ENCODE measurements at places on chromosomes 13 and 19.

- no peaks in the 10 kb centered on the region for H3K4me1 ChIP-seq
- no peaks in the 10 kb centered on the region for H3K36me3 ChIP-seq
- no peak overlapping the region for H3K4me3 ChIP-seq
These were observed 292.3 kb upstream of the SPRY2 start for GRCh38 chr13:80633251-80633650.

DNA sequence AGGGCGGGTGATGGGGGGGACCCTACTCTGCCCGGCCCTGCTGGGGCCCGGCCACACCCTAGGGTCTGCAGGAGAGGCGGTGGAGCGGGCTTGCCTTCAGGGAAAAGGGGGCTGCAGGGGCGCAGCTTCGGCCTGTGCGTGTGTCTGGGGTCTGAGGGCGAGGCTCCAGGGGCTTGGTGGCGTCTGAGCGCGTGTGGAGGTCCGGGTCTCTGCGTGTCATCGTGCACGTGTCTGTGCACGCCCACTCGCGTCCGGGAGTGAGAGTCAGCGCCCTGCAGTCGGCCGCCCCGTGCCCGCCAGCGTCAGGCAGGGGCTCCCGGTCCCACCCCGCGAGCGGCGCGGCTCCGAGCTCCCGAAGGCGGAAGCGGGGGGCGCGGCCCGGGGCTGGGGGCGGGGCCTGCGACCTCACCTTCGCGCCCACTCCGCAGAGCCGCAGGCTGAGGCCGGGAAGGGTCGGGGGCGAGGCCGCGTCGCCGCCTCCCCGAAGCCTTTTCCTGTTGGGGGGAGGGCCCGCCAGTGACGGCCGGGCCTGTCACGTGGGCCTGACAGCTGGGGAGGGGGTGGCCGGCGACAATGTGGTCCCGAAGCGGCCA lies at the start of gene ARHGAP45:
TSS of gene ARHGAP45 (plus strand) at position 420 of the 593 bp plus-strand sequence. CDS start 239 bp downstream, outside the sequence.
- peak within 1 kb of the TSS; percentile 73 for H3K27ac ChIP-seq
- H3K4me1 ChIP-seq = peaks cover 39% of the 10 kb centered on the region
- H3K36me3 ChIP-seq = peaks cover 14% of the 10 kb centered on the region
- peak within 1 kb of the TSS; percentile 84 for H3K4me3 ChIP-seq
- no peaks in the 10 kb centered on the region for H3K27me3 ChIP-seq

DNA sequence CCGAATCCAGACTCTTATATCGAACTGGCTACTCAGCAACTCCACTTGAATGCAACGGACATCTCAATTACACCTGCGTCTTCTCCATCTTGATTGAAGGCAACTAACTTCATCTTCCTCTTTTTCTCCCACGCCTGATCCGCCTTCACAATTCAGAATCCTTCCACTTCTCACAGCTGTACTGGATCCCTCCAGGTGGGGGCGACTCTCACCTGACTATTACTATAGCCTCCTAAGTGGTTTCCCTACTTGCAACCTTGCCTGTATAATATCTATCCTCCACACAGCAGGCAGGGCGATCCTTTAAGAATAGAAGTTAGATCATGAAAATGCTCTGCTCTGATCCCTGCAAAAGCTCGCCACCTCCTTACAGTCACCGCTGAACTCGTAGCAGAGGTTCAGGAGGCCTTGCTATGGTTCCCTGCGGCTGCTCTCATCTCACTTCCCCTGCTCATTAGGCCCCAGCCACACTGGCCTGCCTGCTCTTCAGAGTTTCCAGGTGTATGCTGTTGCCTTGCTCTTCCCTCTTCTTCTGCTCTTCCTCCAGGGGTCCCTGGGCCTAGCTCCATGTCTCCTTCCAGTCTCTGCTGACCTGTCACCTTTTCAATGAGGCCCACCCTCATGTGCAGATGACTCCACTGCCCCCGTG lies 31.9 kb downstream of the RFXAP start:
- no peak overlapping the region for H3K27ac ChIP-seq
- peak; percentile 8 for DNase-seq
- H3K4me3 ChIP-seq = no peak overlapping the region
- peaks cover 11% of the 10 kb centered on the region for H3K27me3 ChIP-seq
- no peaks in the 10 kb centered on the region for H3K4me1 ChIP-seq

DNA sequence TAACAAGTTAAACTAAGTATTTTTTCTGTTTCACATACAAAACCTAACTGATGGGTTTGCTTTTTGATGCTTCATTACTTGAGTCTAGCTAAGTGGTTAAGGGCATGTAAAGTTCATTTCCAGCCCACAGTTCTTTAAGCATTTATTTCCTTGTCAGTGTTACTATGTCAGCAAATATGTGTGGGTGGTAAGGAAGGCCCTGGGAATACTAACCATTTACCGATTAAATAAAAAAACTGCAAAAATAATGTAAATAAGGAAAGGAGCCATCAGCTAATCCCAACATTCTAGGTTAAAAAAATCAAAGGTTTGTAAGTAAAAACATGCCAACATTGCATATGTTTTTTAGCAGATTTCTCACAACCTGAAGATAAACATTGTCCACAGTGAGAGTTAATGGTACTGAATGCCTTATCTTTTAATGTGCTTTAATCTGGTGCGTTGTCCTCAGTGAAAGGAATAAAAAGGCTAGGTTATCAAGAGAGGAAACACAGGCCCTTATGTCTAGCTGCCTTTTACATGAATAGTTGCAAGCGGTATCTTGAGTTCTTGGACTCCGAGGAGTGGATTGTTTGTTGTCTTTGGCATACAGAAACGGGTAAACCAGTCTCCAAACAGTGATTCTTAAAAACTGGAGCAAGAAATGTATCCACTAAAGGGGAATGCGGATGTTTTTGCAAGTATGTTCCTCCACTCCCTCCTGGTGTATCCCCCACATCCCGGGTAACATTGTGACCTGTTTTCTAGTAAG lies 949.6 kb upstream of the SLC10A2 start:
- no peak for DNase-seq
- no peak overlapping the region for H3K4me3 ChIP-seq
- H3K27me3 ChIP-seq = no peaks in the 10 kb centered on the region
- no peaks in the 10 kb centered on the region for H3K4me1 ChIP-seq
- no peaks in the 10 kb centered on the region for H3K36me3 ChIP-seq
- no peak overlapping the region for H3K27ac ChIP-seq

DNA sequence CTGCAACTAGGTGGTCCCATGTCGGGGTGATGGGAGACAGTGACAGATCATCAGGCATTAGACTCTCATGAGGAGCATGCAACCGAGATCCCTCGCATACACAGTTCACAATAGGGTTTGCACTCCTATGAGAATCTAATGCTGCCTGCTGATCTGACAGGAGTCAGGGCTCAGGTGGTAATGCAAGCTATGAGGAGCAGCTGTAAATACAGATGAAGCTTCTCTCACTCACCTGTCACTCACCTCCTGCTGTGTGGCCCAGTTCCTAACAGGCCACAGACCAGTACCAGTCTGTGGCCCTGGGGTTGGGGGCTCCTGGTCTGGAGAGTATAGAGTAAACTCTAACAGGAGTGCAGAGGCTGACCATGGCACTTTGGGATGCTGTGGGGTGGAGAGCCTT lies 209.2 kb downstream of the DLEU7 start:
- peaks cover 3% of the 10 kb centered on the region for H3K27me3 ChIP-seq
- H3K36me3 ChIP-seq = no peaks in the 10 kb centered on the region
- H3K4me3 ChIP-seq = no peak overlapping the region
- H3K27ac ChIP-seq = no peak overlapping the region
- no peak for DNase-seq

GRCh38 chr13:45781553-45782326 lies 69.8 kb downstream of the SIAH3 start:
- no peak for DNase-seq
- H3K27ac ChIP-seq = no peak overlapping the region
- H3K4me3 ChIP-seq = no peak overlapping the region
- H3K36me3 ChIP-seq = no peaks in the 10 kb centered on the region
- no peaks in the 10 kb centered on the region for H3K27me3 ChIP-seq

DNA sequence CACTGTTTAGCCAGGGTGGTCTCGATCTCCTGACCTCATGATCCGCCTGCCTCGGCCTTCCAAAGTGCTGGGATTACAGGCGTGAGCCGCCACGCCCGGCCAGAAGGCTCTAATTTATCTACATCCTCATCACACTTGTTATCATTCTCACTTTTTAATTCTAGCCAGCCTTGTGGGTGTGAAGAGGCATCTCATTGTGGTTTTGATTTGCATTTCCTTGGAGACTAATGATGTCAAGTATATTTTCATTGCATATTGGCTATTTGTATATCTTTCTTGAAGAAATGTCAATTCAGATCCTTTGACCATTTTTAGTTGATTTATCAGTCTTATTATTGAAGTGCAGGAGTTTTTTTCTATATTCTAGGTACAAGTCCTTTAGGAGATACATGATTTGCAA lies 27.7 kb upstream of the HIF3A start:
- no peak overlapping the region for H3K4me3 ChIP-seq
- H3K27me3 ChIP-seq = peaks cover 73% of the 10 kb centered on the region
- no peak overlapping the region for H3K27ac ChIP-seq
- no peak for DNase-seq

- H3K4me1 ChIP-seq = no peaks in the 10 kb centered on the region
- DNase-seq = no peak
- H3K36me3 ChIP-seq = peaks cover 17% of the 10 kb centered on the region
- peaks cover 18% of the 10 kb centered on the region for H3K27me3 ChIP-seq
These were observed 675 bp downstream of the PEG3 start for GRCh38 chr19:56839652-56840450.

DNA sequence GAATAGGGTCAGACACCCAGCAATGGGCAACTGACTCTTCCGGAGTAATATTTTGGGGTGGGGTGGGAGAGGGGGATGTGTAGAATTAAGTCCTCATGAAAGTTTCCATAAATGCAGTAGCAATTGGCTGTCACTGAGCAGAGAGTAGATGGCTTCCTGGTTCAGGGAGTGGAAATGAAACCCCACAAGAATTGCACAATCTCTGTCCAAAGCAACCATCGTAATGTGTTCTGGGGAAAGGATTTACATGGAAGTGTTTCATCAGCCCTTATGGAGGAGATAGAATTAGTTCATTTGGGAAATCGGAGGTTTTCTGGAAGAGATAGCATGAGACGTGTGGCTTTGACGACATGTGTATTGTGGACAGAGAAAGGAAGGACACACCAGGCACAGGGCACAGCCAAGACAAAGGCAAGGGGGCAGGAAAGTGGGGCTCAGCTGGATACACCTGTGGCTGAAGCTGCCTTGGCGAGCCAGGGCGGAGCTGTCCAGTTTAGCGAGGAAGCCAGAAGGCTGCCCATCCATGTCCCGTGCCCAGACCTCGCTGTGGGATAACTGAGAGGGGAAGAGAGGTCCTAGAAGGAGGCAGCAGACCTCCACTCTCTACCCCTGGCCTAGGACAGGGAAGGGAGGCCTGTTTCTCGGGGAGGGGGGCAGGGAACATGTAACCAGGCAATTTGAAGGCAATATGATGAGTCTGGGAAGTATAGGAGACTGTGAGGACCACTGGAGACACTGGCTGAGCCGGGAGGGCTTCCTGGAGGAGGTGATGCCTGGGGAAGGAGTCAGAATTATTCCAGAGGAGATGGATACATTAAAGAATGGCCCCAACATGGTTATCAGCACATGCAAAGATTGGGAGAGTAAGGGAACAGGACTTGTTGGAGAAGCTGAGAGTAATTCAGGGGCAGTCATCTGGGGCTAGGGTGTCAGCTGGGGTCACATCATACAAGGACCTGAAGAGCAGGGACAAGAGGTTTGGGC lies 2.6 kb upstream of the CLEC4G start:
- H3K4me3 ChIP-seq = no peak overlapping the region
- H3K27me3 ChIP-seq = peaks cover 38% of the 10 kb centered on the region
- DNase-seq = no peak

DNA sequence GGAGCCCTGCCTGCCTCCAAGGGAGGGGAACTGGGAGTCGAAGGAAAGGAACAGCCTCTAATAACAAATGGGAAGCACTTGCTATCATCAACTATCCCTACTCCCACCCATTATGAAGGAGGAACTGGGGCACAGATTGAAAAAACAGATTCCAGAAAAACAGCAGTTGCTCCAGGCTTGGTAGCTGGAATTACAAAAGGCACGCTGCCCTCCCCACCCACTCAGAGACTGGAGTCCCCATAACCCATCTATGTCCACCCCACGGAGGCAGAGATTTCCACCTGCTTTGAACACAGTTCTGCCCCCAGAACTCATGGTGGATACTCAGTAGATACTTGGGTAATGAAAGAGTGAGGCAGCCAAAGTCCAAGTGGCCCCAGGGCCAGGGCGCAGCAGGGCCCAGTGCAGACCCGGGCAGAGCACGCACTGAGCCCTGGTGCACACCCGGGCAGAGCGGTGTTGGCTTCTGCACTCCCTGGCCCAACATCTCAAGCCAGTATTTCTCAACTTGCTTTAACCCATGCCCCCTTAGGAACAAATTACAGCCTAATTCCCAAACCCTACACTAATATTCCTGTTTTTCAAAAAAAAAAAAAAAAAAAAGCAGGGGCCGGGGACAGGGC lies 19.1 kb upstream of the CCNP start:
- H3K4me3 ChIP-seq = no peak overlapping the region
- no peak overlapping the region for H3K27ac ChIP-seq
- no peak for DNase-seq
- no peaks in the 10 kb centered on the region for H3K27me3 ChIP-seq

DNA sequence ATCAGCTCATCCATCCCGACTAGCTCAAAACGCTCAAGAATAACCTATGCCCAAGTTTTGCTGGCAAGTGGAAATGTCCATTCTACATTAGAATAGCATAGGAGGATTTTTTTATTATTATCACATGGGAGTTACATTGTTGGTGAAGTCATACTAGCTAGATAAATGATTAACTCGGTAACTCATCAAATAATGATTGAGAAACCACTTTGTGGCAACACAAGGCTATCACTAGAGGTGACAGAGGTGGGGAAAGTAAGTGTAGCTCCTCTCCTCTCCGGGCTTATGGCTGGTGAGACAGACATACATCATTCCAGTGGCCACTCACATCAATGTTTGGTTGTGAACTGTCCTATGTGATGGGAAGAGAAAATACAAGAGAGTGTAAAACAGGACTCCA lies 161.6 kb downstream of the ZIC5 start:
- no peak for DNase-seq
- no peak overlapping the region for H3K4me3 ChIP-seq
- no peaks in the 10 kb centered on the region for H3K36me3 ChIP-seq
- H3K27me3 ChIP-seq = no peaks in the 10 kb centered on the region
- H3K27ac ChIP-seq = no peak overlapping the region
- no peaks in the 10 kb centered on the region for H3K4me1 ChIP-seq

DNA sequence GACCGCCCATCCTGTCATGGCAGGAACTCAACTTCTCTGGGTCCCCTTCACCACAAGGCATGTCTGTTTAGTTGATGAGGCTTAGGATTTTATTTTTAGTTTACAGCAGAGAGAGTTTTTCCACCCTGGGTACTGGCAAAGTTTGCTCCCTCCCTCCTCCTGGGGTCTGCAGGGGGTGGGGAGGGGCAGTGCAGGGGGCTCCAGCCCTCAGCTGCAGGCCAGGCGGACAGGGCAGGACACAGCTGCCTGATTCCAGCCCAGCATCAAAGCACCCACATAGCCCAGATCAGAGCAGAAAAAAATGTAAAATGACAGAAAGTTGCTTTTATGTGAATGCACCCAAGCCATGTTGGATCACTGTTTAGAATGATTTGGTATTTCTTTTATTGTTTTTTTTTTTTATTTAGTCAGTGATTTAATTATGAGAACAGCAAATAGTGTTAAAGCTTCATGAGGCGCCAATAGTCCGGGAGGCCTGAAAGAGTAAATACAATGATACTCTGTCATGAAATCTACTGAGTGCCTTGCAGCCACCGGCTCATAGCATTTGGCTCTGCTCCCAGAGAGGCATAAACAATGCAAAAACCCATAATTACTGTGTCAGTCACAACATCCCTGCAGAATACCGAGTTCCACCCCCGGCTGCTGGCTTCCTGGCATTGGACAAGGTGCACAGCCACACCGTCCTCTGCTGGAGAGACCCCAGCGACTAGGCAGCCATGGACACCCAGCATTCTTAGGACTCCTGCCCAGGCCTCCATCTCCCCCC lies 923.5 kb downstream of the UQCRFS1 start:
- H3K27ac ChIP-seq = no peak overlapping the region
- DNase-seq = no peak
- H3K36me3 ChIP-seq = no peaks in the 10 kb centered on the region
- H3K4me1 ChIP-seq = peaks cover 2% of the 10 kb centered on the region
- H3K4me3 ChIP-seq = no peak overlapping the region
- H3K27me3 ChIP-seq = no peaks in the 10 kb centered on the region
